Gastrocnemius medialis (tissue), 4 donors: ENCODE measurements at places on chromosomes 13 and 19. TPM values are rescaled to one million over a fixed set of nuclear protein-coding genes. Genes with fewer than 3 reads are reported as not detected.

CLASRP gene
- 121 TPM for total RNA-seq

KL gene
- total RNA-seq, result 1.6 TPM

ZNF534 gene
- not detected for total RNA-seq

PSG1 gene
- not detected for total RNA-seq

TMEM150B gene
- total RNA-seq, result 0.40 TPM

FBXO17 gene
- 2.8 TPM for total RNA-seq

TEAD2 gene
- 12.2 TPM for total RNA-seq

TMPRSS9 gene
- not detected for total RNA-seq

COMP gene
- 77.8 TPM for total RNA-seq

NCR1 gene
- total RNA-seq, result not detected

KLK12 gene
- total RNA-seq, result not detected

CYP2F1 gene
- not detected for total RNA-seq

PLIN3 gene
- total RNA-seq, result 193 TPM

IRGQ gene
- total RNA-seq, result 25.5 TPM

PLVAP gene
- total RNA-seq, result 16.5 TPM

LYPD5 gene
- total RNA-seq, result 0.35 TPM

MARCHF2 gene
- total RNA-seq, result 174 TPM

FAM216B gene
- total RNA-seq, result not detected

BCAM gene
- 10.2 TPM for total RNA-seq

NANOS3 gene
- total RNA-seq, result not detected

ZNF415 gene
- 1.6 TPM for total RNA-seq

DNAAF3 gene
- total RNA-seq, result not detected

ESD gene
- total RNA-seq, result 70.7 TPM

MED4 gene
- total RNA-seq, result 37.5 TPM

MARK4 gene
- 22.6 TPM for total RNA-seq

ZNF345 gene
- total RNA-seq, result 0.51 TPM

RGCC gene
- total RNA-seq, result 100 TPM

ZNF556 gene
- 0.34 TPM for total RNA-seq

KRTDAP gene
- total RNA-seq, result not detected

FGF21 gene
- not detected for total RNA-seq

TLE2 gene
- total RNA-seq, result 26.1 TPM

BSG gene
- 360 TPM for total RNA-seq

TUBB4A gene
- 2.1 TPM for total RNA-seq

B3GNT3 gene
- 0.13 TPM for total RNA-seq

IZUMO4 gene
- total RNA-seq, result 0.93 TPM

ANGPTL8 gene
- 0.47 TPM for total RNA-seq

ZNF112 gene
- total RNA-seq, result 2.0 TPM

ATCAY gene
- not detected for total RNA-seq
